Activated CD8-positive, alpha-beta memory T cell treated with anti-CD3 and anti-CD28 coated beads for 24 hours (primary cell): ENCODE measurements at places on chromosomes 11 and 22.
A peak's percentile ranks its signal among the peaks of the same experiment; 100 is the strongest.

GRCh38 chr11:69588270-69588669, 52.7 kb upstream of the CCND1 start:
- no peak for DNase-seq

- DNase-seq = no peak
Observed at GRCh38 chr11:90234977-90235376, 12.1 kb upstream of the CHORDC1 start.

- DNase-seq = no peak
Observed at GRCh38 chr11:86954269-86955110, 705 bp downstream of the FZD4 start.

GRCh38 chr22:31127181-31127772, 4.5 kb downstream of the INPP5J start:
- no peak for DNase-seq

GRCh38 chr22:45524966-45525365, 22.3 kb downstream of the FBLN1 start:
- DNase-seq = no peak

DNA sequence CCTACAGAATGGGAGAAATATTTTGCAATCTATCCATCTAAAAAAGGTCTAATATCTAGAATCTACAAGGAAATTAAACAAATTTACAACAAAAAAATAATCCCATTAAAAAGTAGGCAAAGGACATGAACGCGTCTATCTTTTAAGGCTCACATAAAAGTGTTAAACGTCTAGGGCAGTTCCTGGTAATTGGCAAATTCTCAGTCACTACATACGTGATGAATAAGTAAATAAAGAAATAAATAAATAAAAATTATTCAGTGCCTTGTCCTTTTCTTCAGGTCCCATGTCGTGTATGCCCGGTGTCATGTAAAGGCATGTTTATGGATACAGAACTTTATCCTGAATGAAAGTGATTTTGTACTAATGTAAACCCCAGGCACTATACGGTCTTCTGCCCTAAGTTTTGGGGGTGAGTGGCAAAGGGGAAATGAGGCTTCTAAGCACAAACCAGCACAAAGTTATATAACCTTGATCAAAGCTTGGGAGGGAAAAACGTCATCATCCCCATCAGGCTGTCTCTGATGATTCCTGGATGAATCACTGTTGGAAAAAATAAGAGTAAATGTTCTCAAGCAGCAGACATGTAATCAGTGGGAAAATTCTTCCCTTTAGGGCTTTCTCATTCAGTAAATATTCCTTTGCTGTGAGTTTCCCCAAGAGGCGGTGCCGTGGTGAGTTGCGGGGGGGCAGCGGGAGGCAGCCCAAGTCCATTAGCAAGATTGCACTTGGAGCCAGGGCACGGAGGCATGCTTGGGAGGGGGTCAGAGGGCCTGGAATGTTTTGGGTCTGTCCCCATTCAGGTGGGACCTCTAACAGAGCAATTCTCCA, 30.4 kb upstream of the MICAL2 start:
- DNase-seq = no peak

GRCh38 chr22:23282089-23282501, 101.8 kb downstream of the BCR start:
- DNase-seq = no peak

GRCh38 chr11:128735935-128736605, 42.2 kb downstream of the FLI1 start:
- DNase-seq = no peak

DNA sequence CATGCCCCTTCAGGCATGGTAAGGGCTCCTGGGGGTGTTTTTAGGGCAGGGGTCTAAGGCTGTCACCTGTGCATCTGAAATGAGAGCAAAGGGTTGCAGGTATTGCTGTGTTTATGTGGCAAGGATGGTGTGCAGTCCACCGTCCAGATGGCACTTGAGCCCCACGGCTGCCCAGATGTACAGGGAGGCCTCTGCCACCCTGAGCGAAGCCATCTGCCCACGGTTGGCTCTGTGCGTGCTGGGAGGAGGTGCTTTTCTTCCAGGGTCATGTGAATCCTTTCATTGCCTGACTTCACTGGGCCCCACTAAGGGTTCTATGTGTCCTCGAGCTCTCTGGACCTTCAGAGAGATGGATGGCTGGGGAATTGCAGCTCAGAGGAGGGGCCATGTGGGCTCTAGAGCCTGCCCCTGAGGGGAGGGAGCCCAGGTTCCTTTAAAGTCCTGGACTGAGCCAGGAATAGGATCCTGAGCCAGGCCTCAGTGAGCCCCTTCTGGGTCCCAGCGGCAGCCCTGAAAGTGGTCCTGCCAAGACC, 89.9 kb downstream of the CTTN start:
- no peak for DNase-seq

DNA sequence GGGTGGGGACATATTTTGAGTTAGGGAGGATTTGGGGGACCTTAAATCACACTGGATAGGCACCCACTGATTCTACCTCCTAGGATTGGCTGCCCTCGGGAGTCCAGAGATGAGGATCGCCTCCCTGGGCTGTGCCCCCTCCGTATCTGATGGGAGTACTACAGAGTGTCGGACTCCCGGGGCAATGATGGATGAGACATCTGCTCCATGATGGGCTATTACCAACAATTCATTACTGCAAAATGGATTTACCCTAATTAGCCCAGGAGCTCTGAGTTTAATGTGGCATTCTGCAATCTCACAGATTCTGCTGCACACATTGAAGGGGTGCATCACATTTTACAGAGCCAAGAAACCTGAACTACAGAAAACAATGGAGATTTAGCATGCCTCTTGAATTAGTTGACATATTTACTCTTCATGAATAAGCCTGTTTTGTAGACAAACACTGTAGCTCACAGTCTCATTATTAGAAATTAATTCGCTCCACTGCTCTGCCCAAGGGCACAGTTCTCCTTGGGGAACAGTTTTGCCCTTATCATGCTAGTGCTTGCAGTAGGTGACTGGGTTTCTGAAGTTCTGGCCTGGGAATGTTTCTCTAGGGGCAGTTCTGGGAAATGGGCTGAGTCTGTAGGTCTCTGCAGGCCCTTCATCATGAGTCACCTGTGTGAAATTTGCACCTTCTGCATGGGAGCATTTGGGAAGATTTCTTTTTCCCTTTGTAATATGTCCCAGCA, 217.1 kb upstream of the PLET1 start:
- no peak for DNase-seq

GRCh38 chr22:32591620-32592019, 117.0 kb downstream of the FBXO7 start:
- DNase-seq = no peak

- no peak for DNase-seq
Observed at GRCh38 chr11:2383852-2384804, 7.0 kb downstream of the CD81 start.

- DNase-seq = no peak
Observed at GRCh38 chr11:108959874-108960273, 295.0 kb downstream of the DDX10 start.

- DNase-seq = no peak
Observed at GRCh38 chr11:26704249-26704648, 17.6 kb downstream of the SLC5A12 start.

- DNase-seq = peak; percentile 24
Observed at GRCh38 chr11:117941976-117942654, 12.9 kb upstream of the TMPRSS13 start.

DNA sequence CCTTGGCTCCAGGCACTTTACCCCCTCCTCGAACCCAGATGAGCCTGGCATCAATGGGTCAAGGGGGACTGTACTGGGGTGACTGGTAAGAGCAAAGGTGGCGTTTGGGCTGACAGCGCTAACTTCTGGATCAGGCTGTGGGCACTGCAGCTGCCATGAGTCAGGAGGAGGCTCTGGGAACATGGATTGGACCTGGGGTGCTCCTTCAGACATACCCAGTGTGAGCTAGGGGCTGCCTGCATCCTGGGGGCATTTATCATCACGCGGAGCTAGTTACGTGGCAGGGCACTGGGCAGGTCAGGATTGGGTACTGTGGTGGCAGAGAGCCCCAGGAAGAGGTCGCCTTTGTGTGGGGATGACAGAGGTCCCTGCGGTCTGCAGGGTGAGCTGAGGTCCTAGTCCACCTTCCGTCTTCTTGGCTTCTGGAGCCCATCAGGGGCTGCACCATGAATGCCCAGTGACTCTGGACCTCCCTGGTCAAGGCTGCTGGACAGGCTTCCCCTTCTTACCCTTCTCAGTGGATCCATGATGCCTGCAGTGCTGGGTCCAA, 13.1 kb downstream of the GRIK4 start:
- no peak for DNase-seq

- DNase-seq = no peak
Observed at GRCh38 chr11:86138958-86139357, 70.1 kb upstream of the PICALM start.

DNA sequence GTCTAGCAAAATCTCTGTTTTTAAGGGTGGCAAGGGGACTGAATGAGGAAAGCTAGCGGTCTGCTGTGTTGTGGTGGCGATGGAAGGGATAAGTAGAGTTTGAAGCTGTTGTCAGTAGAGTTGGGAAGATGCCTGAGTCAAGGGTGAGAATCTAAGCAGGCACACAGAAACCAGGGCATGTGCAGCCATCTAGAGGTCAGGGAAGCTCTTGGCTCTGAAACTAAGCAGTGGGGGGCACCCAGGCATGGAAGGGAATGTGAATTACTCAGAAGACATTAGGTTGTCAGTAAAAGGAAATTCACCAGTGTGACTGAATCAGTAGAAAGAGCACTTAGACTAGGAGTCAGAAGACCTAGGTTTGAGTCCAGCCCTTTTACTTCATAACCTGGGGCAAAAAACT, 15.4 kb downstream of the BMAL1 start:
- DNase-seq = no peak

DNA sequence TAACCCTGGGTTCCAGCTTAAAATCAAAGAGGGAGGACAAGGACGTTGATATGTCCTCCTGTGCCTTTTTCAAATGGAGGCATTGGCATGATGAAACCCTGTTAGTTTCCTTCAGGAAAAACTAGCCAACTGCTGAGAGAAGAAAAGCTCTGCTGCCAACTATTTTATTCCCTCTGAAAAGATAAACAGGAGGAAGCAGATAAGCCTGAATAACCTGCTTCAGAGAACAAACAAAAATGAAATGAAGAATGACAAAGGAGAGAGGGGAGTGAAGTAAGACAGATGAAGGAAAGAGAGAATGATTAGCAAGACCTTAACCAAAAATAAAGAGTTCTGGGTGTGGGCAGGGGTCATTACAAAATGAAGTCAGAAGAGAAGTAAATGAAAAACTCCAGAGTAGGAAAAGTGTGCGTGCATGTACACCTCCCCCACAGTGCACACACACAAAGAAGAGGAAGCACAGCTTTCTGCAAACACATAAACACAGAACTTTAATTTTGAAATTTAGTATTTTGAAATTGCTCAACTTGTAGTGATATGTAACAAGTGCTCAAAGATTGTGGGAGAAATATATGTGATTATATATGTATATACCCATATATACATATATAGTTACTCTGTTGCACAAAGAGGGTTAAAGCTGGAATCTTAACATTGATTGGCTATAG, 332.2 kb downstream of the LUZP2 start:
- no peak for DNase-seq

GRCh38 chr11:86577644-86578636, 94.5 kb downstream of the ME3 start:
- no peak for DNase-seq

- DNase-seq = no peak
Observed at GRCh38 chr11:105229761-105230160, 90.2 kb upstream of the CARD18 start.

DNA sequence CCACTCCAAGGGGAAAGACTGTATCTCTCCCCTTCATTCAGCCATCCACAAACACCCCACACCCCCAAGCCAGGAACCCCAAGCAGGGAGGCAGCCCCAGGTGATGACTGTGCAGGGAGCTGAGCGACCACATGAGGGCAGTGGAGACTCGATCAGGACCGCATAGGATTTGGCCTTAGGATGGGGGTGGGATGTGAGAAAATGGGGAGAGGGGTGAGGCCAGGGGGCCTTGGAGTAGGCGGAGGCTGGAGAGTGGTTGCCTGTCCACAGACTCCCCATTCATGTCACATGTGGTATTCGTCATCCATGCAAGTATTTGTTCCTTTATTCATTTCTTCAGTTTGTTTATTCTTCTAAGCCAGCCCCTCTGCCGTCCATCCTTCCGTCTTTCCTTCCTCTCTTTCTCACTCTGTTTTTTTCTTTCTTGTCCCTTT, 2.7 kb upstream of the RHOD start:
- peak; percentile 70 for DNase-seq

- DNase-seq = no peak
Observed at GRCh38 chr11:67354075-67355022, 1.0 kb upstream of the POLD4 start.

DNA sequence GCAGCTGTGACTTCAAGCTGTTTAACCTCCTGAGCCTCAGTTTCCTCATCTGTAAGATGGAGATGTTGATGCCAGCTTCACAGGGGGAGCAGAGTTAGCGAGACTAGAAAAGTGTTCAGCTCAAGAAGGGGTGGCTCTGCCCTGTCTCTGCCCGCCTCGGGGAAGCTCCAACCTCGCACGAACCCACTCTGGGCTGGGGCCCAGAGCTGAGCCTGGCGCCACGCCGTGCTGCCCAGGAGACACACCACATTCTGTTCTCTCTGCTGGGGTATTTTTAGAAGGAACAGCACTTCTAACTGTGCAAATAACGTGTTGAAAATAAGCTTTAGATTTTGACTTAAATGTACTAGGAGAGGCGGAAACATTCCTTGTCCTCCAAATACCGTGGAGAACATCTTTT, 74.1 kb downstream of the PHF21B start:
- no peak for DNase-seq

- no peak for DNase-seq
Observed at GRCh38 chr22:36856792-36857135, 4.0 kb upstream of the NCF4 start.

DNA sequence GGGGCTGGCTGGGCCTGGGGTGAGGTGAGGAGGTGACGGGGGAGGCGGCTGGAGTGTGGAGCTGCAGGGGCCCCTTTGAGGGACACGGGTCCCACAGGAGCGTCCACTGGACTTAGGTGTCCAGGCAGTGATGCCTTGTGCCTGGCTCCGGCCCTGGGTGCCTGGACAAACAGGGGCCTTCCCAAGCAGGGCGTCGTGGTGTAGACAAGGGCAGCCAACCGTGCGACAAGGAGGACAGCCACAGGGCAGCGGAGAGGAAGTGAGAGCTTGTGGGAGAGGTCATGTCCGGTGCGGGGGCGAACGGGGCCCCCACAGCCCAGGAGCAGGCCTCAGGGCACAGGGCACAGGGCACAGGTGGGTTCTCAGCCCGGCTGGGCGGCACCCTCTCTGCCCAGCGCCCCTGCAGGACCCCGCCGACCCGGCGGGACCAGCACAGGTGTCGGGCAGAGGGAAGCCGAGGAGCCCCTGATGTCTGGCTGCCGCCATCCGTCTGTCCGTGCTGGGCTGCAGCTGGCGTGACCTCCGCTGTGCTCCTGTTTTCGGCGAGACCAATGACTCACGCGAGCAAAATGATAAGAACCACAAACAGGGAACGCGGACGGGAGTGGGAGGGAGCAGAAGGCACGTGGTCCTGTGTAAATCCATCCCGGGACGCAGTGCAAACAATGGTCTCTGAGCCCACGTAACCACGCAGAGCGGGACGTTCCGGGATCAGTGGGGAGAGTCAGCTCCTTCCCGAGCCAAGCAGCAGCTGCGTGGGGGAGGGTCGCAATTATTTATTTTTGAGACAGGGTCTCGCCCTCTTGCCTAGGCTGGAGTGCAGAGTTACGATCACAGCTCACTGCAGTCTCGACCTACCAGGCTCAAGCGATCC, 49.1 kb upstream of the A4GALT start:
- no peak for DNase-seq

GRCh38 chr11:45163956-45164575, 17.6 kb downstream of the PRDM11 start:
- DNase-seq = no peak
